ENCODE measurements at places on chromosomes 2 and 18. TPM values are rescaled to one million over a fixed set of nuclear protein-coding genes. Genes with fewer than 3 reads are reported as not detected.
A peak's percentile ranks its signal among the peaks of the same experiment; 100 is the strongest.

Gene ANKRD44
- total RNA-seq, result 16.6 TPM

Gene PLB1
- 0.64 TPM for total RNA-seq

DNA sequence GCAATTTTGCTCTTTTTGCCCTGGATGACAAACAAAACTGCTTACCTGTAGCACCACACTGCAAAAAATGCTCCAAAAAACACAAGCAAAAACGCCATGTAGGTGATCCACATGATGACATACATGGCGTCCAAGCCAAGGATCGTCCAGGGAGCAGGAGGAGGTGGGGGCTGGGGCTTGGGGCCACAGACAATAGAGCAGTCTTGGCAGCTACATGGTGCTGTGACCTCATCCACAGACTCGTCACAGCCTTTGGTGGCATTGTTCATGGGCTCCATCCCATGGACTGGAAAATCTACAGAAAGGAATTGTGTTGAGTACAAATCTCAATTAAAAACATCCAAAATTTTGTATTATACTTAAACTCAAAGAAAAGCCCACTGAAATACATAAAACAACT is 26.1 kb downstream of the NPC1 start:
- H3K27me3 ChIP-seq, result no peaks in the 10 kb centered on the region
- DNase-seq, result no peak
- H3K4me1 ChIP-seq, result peaks cover 2% of the 10 kb centered on the region
- H3K27ac ChIP-seq, result no peak overlapping the region
- no peak overlapping the region for H3K4me3 ChIP-seq

- H3K27ac ChIP-seq, result no peak overlapping the region
- no peaks in the 10 kb centered on the region for H3K27me3 ChIP-seq
- H3K4me3 ChIP-seq, result no peak overlapping the region
- peaks cover 40% of the 10 kb centered on the region for H3K4me1 ChIP-seq
- peaks cover 35% of the 10 kb centered on the region for H3K36me3 ChIP-seq
These were observed 15.4 kb downstream of the NAB1 start for GRCh38 chr2:190664240-190664639.

Gene RFTN2
- 29.4 TPM for total RNA-seq

GRCh38 chr18:7568426-7568825 is 1.3 kb downstream of the PTPRM start:
- H3K27me3 ChIP-seq, result no peaks in the 10 kb centered on the region
- peaks cover 40% of the 10 kb centered on the region for H3K4me1 ChIP-seq
- peak; percentile 86 for DNase-seq
- H3K4me3 ChIP-seq, result peak overlapping the region; percentile 77

DNA sequence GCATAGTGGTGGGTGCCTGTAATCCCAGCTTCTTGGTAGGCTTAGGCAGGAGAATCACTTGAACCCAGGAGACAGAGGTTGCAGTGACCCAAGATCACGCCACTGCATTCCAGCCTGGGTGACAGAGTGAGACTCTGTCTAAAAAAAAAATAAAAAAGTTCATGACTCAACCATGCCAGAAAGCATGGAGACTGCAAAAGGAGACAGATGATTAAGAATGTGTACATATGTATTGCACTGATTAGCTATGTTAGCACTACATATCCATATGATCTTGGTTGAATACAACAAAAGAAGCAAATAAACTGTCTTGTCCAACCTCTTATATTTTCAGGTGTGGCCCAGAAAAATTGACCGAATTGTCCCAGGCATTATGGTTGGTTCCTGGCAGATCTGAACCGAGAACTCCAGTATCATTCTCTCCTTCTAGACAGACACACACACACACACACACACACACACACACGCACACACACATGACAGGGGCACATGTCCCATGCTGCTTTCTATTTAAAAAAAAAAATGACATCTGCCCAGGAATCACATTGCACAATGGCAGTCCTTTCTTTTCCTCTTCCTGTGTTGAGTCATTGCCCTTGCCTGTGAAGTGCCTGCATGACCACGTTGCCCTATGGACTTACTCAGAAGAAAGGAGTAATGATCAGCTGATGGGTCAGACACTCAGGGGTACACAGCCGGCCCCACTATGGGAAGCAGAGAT is 65.6 kb downstream of the MYCN start:
- no peaks in the 10 kb centered on the region for H3K27me3 ChIP-seq
- no peak for DNase-seq
- H3K4me3 ChIP-seq, result no peak overlapping the region

GRCh38 chr18:54284981-54285785 is 15.9 kb downstream of the POLI start:
- DNase-seq, result no peak
- peak overlapping the region; percentile 8 for H3K27ac ChIP-seq
- H3K4me3 ChIP-seq, result no peak overlapping the region
- peaks cover 14% of the 10 kb centered on the region for H3K4me1 ChIP-seq
- H3K36me3 ChIP-seq, result peaks cover 46% of the 10 kb centered on the region
- no peaks in the 10 kb centered on the region for H3K27me3 ChIP-seq

- H3K27me3 ChIP-seq, result no peaks in the 10 kb centered on the region
- H3K27ac ChIP-seq, result no peak overlapping the region
- H3K4me3 ChIP-seq, result no peak overlapping the region
- H3K36me3 ChIP-seq, result no peaks in the 10 kb centered on the region
These were observed 39.6 kb downstream of the DOCK10 start for GRCh38 chr2:225002656-225003045.
